ENCODE measurements at places on chromosomes 3 and 15.

DNA sequence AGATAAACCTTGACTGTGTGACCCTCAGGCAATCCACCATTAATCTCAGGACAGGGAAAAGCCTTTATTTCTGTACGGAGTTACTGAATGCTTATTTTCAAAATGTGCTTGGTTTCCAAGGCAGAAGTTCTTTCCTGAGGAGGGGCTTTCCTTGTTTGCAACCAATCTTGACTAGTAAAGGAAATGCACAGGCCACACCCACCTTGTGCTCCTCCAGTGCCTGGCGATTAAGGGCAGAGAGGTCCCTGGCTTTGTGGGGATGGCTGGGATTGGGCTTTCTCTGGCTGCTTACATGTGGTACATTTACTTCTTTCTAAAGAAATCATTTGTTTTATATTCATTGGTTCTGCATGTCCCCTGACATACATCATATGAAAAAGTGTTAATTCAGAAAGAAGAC lies 47.8 kb downstream of the ZNF621 start:
- no peak for DNase-seq

DNA sequence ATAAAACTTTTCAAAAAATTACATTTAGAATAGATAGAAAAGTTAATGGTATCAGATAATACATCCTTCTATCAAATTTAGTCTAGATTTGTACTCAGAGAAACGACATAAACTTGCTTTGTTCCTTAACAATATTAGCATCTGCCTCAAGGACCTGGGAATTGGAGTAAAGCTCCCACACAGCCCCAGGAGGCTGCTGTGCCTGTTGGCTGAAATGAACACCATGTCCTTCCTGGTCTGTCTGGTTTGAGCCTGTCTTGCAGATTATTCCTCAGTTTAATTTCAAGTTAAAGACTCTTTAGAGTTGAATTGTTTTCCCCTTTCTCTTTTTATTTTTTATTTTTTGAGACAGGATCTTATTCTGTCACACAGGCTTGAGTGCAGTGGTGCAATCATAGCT lies 19.4 kb downstream of the GNB5 start:
- no peak for DNase-seq

DNA sequence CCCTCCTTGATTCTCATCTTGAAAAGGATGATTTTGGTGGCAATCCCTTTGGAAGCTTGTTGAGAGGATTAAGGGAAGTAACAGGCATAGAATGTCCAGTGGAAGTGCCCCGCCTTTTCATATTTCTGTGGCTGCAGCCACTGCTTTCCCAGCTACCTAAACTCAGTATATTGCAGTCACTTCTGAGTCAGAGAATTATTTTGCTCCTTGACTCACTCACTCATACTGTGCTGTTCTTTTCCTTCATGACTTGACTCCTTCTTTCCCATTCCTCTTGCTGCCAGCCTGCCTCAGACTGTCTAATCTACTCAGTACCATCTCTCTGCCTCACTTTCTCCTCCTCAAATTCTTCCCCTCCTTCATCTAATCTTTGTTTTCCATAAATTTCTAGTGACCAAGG lies 26.5 kb upstream of the POLR2M start:
- no peak for DNase-seq

DNA sequence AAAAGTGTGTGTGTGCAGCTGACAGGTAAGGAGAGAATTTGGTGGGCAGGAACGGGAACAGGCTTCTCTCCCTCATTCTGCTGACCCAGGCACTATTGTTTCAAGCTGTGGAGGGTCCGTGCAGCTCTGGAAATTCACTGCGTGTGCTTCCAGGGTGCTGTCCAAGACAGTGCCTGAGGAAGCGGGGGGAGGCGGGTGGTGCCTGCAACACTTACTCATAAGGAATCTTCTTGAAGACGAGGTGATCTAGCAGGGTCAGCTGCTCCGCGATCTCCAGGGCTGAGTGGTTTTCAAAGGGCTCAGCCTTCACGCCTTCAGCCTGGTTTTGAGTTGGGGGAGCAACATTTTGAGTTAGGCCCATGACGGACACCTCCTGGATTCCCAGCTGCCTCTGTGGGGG lies 46.6 kb upstream of the CTSH start:
- DNase-seq, result no peak

DNA sequence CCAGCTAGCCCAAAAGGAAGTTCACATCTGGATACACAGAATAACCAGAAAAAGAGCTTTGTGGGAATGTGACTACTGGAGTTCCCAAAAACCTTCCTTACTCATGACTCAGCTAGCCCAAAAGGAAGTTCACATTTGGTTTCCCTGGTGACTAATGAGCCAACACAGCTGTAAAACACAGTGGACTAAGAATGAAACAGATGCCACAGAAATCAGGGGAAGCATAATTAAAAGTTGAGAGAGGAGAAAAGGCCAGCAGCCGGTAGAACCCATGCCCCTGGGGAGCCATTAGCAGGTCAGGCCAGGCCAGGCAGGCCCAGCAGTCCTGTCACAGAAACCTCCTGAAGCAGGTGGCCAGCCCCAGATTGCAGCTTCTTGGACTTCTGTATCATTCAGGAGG lies 130.3 kb downstream of the GHSR start:
- DNase-seq, result no peak

GRCh38 chr3:141087076-141087777 lies 36.1 kb downstream of the SPSB4 start:
- no peak for DNase-seq

GRCh38 chr3:81793410-81793809 lies 32.0 kb upstream of the GBE1 start:
- DNase-seq, result no peak

DNA sequence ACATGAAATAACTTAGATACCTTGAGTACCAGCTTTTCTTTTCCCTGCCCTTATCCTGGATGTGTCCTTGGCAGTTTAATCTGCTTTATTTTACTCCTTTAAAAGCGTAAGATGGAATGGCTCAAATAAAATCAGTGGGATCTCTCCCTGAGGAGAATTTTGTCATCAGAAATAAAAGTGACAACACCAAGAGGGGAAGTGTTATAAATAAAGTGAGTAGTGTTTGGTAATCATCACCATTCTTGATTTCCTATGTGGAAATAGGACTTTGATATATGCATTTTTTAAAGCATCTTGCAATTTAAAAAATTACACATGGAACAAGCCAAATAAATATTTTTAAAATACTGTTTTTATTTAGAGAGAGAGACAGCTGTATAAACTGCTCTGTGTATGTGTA lies 76.5 kb downstream of the MBNL1 start:
- DNase-seq, result no peak

- no peak for DNase-seq
Observed at GRCh38 chr3:67389176-67389575, 265.2 kb downstream of the SUCLG2 start.

DNA sequence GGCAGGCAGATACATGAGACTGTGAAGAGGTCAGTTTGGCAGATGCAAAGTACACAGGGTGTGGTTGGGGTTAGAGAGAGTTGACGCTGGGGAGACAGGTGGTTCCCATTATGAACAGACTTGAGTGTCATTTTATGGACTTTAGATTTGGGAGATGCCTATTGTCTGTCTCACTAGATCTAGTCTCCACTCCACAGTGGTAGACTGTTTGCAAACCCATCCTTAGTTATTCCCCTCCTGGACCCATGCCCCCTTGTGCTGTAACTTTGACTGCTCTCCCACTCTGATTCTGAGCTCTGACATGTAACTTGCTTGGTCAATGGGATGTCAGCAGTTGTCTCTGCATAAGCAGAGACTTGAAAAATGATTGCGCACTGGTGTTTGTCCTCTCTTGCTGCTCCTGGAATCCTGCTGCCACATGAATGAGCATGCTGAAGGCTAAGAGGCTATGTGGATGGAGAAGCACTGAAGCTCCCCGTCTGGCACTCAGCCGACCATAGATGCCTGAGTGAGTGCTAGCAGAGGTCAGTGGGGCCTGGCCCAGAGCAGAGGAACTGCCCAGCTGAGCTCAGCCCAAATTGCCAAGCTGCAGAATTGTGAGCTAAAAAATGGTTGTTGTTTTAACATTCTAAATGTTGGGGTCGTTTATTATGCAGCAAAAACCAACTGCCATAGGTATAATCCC lies 88.2 kb downstream of the FAM43A start:
- DNase-seq, result no peak

- no peak for DNase-seq
Observed at GRCh38 chr3:72196377-72196929, 411.5 kb upstream of the PROK2 start.

All from hippocampal formation (tissue), 2 donors.